GM12865 (cell line): ENCODE measurements at places on chromosomes 7 and 10.

GRCh38 chr7:73438547-73439409 is 5.2 kb downstream of the FZD9 start:
- DNase-seq = no peak

- DNase-seq = no peak
Observed at GRCh38 chr7:148698007-148698396, 701 bp upstream of the CUL1 start.

DNA sequence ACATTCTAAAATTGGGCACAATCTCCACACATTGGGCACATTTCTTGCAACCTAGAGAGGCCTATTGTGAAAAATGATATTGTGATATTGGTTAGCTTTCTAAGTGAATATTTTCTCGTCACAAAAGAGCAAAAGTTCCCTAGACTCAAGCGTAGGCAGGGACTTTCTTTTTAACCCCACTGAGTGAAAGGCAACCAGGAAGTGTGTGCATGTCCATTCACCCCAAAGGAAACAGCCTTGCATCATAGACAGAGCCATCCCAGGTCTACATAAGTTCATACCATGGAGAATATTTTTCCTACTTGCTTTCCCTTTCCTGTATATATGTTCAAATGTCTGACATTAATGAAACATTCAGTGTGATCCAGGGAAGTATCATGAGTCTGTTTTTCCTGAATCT is 84.2 kb upstream of the AGBL3 start:
- DNase-seq = peak; percentile 12

GRCh38 chr7:126443951-126444350 is 808.8 kb downstream of the GRM8 start:
- no peak for DNase-seq

DNA sequence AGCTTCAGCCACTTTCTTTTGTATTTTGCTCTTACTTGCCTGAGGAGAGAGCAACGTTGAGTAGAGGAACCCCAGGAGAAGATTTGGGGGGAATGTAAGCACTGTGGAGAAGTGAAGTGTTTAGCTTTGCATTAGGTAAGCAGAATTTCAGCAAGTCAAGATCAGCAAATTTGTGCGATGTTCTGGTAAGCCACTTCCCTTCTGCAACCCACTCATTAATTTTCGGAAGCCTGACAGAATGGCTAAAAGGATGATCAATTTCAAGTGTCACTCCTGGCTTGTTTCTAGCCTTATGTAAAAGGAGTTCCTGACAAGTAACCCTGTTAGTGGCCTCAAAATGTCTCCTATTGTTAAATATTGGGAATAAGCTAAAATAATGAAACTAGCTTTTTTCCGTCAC is 48.5 kb upstream of the NXPH1 start:
- DNase-seq = no peak

DNA sequence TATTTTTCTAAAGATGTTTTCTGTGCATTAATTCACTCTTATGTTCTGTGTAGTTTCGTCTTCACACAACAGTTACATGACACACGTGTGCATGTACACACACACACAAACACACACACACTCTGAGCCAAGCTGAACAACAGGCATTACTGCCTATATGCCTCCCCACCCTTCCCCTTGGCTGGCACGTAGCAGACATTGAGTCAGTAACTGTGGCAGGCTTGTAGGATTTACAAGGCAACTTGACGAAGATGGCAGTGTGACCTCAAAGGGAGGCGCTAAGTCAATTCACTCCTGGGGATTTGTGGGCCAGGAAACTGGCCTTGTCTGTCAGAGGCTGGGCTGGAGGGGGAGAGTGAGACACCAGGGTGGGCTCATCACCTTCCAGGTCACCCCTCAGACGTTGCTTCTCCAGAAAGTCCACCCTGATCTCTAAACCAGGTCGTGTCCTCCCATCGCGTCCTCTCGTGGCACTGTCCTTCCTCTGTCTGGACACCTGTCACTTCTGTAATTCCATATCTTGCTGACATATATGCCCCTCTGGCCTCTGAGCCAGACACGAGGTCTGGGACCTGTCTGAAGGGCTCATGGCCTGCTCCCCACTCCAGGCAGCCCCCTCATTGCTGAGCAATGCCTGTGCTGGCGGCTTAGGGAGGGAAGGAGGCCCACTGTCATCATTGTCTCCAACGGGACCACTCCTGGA is 41.1 kb upstream of the INPP5A start:
- DNase-seq = no peak

- no peak for DNase-seq
Observed at GRCh38 chr10:43075612-43076003, 1.3 kb upstream of the RET start.

DNA sequence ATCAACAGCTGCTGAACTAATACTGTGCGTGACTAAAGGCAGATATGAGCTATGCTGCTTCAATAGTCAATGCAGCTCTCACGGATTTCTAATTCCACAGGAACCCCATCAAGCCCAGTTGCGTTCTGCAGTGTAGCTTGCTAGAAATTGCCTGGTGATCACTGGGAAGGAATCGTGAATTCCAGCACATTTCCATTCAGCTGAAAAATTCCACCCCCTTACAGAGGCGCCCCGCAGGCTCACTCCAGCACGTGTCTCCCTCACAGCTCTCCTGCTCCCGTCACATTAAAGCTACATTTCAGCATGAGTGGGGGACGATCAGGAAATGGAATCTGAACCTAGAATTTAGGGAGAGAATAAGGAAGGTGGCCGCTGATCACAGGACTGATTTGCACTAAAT is 534.8 kb downstream of the TCERG1L start:
- DNase-seq = no peak

DNA sequence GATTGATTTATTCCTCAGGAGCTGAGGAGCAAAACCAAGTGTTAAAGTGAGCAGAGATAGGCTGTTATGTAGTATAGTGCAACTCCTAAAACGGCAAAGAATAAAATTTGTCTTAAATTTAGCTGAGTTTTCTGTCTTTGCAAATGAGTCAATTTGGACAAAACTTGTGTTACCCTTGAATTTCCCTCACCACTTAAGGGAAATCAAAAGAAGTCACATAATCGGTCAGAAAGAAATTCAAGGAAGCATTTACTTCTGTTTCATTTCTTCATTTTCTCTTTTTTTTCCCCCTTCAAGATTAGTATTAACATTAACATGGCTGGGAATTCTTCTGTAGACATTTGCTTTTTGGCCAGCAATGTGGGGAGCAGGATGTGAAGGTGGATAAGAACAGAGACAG is 13.9 kb downstream of the LSMEM1 start:
- DNase-seq = no peak

DNA sequence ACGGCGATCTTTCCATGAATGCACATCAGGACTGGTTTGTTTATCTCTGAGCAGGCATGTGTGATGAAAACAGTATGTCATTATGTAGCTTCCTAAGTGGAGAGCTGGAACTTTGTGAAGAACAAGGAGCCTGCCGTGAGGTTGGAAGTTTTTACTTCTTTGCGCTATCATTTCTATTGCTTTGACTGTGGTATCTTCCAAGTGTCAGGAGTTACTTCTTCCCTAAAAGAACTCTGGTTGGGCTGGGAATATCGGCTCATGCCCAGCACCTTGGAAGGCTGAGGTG is 167.4 kb upstream of the AHR start:
- DNase-seq = no peak

DNA sequence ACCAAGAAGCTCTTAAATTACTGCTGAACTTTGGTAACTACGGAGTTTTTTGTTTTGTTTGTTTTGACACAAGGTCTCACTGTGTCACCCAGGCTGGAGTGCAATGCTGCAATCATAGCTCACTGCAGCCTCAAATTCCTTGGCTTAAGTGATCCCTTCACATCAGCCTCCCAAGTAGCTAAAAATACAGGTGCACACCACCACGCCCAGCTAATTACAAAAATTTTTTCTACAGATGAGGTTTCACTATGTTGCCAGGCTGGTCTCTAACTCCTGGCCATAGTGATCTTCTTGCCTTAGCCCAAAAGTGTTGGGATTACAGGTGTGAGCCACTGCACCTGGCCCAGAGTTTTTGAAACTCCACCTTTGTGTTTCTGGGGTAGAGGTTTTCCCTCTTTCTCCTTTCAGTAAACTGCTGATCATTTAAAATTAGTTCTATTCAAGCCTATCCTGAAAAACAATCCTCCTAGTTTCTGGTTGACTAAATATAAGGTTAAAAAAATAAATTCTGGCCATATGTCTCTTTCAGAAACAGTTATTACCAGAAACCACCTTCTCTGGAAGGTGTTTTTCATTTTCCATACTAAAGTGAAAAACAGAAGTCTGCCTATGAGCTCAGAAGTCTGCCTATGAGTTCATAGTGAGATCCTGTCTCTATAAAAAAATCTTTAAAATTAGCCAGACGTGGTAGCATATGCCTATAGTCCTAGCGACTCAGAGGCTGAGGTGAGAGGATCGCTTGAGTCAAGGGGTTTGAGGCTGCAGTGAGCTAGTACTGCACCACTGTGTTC is 63.9 kb downstream of the VOPP1 start:
- peak; percentile 80 for DNase-seq

- no peak for DNase-seq
Observed at GRCh38 chr7:2542011-2542915, 13.1 kb downstream of the BRAT1 start.

- DNase-seq = no peak
Observed at GRCh38 chr10:61350794-61351193, 102.4 kb downstream of the TMEM26 start.

DNA sequence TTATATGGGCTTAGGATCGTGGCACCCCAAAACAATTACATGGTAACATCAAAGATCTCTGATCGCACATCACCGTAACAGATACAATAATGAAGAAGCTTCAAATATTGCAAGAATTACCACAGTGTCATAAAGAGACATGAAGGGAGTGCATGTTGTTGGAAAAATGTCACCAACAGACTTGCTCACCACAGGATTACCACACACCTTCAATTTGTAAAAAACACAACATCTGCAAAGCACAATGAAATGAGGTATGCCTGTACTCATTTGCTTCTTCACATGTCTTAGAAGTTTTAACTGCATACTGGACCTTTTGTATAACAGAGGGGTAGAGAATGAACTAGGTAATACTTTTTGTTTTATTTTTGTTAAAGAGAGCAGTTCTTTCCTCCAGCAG is 96.6 kb downstream of the TPST1 start:
- DNase-seq = no peak

DNA sequence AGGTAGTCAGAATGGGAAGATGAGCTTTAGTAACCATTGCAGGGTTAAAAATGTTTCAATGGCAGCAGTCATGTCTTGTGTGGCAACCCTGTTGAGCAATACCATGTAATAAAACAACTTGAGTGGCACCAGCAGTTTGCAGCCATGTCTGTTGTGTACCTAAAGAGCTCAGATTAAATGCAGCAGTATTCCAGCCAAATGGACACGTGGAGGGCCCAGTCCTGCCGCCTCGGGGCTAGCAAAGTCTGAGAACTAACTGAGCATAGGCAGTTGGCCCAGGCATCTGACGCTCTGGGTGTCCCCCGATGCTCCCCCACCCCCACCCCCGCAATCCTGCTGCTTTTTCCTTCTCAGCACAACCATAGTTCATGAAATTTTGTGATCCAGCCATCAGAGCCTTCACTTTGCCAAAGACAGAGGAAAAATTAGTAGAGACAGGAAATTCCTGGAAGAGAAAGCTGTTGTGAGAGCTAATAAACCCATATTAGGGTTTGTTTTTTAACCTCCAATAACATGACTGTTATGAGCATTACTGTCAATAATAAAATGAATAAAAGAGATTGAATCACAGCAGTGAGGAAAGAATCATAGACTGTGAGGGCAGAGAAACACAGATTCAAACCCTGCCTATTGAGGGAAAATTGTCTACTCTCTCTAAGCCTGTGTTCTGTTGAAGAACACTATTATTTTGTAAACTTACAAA is 220.6 kb upstream of the RHOBTB1 start:
- DNase-seq = no peak

GRCh38 chr7:101273206-101273605 is 28.3 kb upstream of the FIS1 start:
- DNase-seq = no peak

GRCh38 chr10:119663866-119664698 is 12.9 kb downstream of the BAG3 start:
- peak; percentile 86 for DNase-seq

GRCh38 chr7:25495342-25496250 is 267.3 kb upstream of the NPVF start:
- DNase-seq = no peak

DNA sequence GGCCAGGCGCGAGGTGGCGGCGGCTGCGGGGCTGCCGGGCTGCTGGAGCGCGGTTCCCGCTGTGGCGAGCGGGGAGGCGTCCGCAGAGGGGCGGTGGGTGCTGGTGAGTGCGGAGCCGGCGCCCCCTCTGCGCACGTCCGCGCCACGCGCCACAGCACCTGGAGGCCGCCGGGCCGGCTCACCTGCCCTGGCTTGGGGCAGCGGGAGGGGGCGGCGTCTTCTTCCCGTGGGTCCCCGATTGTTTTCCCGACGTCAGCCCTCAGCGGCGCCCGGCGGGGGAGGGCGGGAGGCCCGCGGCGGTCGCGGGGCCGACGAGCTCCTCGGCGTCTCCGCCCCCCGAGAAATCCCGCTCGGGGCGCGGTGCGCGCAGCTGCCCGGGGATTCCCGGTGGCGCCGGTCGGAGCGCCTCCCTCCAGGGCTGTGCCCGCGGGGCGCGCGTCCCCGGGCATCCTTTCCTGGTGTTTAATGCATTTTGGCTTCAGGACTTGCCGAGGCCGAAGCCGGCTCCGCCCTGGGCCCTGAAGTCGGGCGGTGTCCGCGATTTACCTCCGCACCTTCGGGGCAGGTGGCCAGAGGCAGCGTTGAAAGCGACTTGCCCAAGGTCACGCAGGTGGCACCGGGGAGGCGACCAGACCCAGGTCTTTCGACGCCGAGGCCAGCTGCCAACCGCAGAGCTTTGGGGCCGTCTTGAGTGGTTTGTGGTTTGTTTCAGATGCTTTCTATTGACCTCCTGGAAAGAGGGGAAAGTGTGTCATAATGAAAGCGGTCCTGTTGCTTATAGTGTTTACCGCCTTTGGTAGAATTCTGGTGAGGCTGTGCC is 561 bp downstream of the PLEKHA1 start:
- DNase-seq = peak; percentile 89

DNA sequence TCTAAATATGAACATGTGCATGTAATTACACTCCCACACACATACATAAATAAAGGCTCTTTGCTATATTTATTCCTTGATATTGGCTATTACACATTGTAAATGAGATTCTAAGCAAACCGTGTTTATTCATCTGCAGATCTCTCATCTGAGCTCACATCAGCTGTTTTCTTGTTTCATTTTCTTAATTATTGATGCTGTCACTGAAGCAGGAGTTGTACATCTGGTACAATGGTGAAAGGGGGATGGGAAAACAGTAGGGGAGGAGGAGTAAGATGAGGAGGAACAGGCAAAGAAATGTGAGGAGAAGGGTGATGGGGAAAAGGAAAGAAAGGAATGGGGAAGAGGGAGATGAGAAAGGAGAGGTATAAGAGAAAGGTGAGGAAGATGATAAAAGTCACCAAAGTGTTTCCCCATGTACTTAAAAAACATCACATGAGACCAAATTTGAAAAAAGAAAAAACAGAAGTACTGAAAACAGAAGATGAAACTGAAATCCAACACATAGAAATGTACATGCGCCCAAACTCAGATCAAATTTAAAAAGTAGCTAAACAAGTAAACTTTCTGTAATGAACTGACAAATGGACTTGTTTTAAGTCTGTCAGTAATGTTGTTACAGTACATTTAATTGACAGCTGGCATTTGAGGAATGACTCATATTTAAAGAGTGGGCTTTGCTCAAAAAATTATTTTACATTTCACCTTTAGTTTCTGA is 472.2 kb downstream of the ARL4A start:
- peak; percentile 16 for DNase-seq

- DNase-seq = no peak
Observed at GRCh38 chr7:139813151-139813550, 15.9 kb upstream of the TBXAS1 start.

- DNase-seq = no peak
Observed at GRCh38 chr7:20545016-20545415, 70.5 kb upstream of the ABCB5 start.

- no peak for DNase-seq
Observed at GRCh38 chr7:130492523-130493274, 814 bp downstream of the MEST start.
